Kidney glomerular epithelial cell (primary cell): ENCODE measurements at places on chromosomes 6 and 20.

GRCh38 chr6:141267420-141267819 lies 865.3 kb upstream of the GJE1 start:
- DNase-seq, result no peak

DNA sequence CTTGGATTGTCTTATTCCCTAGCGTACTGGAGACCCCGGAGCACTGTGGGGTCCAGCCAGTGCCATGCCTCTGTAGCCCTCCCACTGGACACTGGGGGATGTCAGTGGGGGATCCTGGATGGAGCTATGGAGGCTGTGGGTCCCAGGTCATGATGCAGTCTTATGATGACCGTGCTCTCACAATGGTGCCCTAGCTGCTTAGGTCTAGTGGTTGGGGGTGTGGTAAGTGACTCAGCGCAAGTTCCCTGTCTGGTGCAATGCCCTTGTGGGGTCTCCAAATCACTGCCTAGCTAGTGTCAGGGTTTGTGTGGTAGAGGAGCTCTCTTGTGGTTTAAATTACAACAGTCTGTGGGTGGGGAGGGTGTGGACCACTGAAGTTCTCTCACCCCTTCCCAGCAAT lies 135.4 kb downstream of the CDC5L start:
- DNase-seq, result no peak

DNA sequence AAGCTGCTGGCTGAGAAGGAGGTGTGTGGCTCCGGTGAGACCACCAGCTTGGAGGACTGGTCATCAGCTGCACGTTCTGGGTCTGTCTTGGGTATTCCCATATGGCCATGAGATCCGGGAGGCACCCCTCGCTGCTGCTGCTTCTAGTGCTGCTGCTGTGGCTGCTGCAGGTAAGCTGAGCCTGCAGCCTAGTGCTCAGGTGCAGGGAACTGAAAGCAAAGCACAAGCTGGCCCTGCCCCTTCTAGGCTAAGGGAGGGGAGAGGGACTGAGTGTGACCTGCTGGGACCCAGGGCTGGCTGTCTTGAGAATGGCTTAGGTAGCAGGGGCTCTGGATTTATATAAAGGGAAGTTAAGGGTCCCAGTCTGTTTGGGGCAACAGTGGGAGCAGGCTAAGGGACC lies 403 bp downstream of the CDH26 start:
- no peak for DNase-seq

DNA sequence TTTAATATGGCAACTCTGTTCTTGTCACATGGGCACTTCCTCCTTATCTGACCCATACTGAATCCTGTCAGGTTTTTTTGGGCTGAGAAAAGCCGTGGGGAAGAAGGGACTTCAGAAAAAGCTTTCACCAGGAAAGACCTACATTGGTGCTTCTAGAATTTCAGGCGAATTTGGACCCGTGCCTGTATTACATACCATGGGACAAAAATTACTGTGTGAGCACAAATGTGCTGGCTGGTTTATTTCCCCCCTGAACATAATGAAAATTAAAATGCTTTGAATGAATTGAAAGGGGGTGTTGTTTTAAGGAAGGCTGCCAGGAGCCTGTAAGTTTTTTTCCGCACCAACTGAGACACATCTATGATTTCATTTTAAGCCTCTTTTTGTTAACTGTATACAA lies 29.6 kb downstream of the CAP2 start:
- no peak for DNase-seq

- DNase-seq, result no peak
Measured at GRCh38 chr6:32613475-32613874, 23.7 kb upstream of the HLA-DQA1 start.

DNA sequence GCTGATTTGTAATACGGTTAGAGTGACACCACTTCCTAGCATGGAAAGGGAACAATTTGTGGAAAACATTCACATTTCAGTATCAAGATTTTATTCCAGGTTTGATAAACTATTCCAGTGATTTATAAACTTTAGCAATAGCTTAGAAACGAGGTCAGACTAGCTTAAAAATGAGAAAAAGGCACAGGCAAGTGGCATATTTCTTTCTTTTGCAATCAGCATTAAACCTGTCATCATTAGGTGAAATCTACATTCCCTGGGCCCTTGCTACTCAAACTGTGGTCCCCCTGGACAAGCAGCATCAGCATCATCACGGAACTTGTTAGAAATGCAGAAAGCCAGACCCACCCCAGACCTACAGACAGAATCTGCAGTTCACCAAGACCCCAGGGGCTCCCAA lies 29.9 kb downstream of the TBC1D7 start:
- DNase-seq, result no peak

DNA sequence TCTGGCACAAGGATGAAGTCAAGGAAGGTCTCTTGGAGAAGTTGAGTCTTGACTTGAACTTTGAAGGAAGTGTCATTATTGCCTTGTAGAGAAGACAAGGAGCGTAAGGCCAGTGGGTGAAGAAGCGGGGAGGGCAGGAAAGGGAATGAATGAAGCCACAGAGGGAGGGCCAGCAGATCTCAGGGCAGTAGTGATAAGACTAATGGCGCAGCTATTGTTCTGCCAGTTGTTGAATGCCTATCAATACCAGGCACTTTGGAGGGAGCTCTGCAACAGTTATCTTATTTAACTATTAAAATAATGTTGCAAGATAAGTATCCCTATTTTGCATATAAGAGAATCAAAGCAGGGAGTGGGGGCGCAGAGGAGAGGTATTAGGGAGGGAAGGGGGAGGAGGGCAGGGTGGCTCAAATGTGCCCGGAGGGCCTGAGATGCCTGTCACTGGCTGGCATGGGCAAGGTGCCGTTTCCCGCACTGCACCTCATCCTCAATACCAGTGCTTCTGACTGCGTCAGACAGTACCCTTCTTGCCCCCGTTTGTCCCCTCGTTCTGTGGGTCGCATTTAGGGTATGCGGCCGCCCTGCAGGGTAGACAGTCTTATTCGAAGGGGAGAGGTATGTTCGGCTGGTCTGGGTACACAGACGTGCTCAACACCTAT lies 109.8 kb downstream of the ZDHHC14 start:
- DNase-seq, result no peak

GRCh38 chr6:22878706-22879105 lies 309.3 kb downstream of the HDGFL1 start:
- no peak for DNase-seq

DNA sequence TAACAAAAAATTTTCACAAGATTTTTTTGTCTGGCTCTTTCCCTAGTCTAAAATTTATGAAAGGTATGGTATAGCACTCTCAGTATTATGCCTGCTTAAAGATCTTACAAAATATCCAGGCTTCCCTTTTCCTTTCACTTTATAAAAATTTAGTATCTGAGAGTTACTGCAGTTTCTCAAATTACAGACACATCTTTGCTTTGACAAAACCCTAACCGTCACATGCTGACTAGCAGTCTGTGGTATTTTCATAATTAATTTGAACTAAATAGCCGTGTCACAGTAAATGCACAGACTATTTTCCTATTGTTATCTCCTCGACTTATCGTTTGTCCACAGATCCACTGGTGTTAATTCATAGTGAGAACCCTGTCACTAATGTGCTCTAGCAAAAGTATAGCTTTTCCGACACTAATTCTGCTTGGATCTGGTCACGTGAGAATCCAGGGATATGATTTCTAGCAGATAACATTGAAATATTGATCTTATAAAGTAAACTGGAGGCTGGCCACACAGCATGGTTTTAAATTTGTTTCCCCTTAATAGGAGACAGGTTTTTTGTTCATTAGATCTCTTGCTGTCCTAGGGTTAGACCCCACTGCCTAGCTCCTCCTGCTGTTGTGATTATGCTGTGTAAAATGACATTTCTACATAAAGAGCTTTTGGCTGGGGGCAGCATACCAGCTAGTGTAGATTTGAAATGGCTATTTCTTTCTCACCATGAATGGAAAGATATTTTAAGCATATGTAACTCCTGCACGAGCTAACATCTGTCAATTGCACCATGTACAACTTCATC lies 340.6 kb upstream of the SASH1 start:
- no peak for DNase-seq
